ENCODE measurements at places on chromosomes 7 and 10.

GRCh38 chr7:114540291-114540690 lies 125.7 kb downstream of the FOXP2 start:
- DNase-seq, result no peak

GRCh38 chr7:4700577-4701235 lies 18.6 kb downstream of the FOXK1 start:
- no peak for DNase-seq

DNA sequence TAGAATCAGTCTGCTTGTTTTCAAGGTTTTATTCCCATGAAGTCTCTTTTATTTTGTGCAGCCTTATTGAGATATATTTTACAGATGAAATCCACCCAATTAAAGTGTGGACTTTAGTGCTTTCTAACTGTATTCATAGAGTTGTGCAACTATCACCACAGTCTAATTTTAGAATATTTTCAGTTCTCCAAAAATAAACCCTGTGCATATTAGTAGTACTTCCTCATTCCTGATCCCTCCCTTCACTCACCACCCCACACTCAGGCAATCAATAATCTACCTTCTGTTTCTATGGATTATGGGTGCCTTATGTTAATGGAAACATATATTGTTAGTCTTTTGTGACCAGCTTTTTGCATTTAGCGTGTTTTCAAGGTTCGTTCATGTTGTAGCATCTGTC lies 185.7 kb upstream of the TMEM72 start:
- DNase-seq, result no peak

GRCh38 chr7:36692456-36692855 lies 31.8 kb downstream of the AOAH start:
- DNase-seq, result no peak

DNA sequence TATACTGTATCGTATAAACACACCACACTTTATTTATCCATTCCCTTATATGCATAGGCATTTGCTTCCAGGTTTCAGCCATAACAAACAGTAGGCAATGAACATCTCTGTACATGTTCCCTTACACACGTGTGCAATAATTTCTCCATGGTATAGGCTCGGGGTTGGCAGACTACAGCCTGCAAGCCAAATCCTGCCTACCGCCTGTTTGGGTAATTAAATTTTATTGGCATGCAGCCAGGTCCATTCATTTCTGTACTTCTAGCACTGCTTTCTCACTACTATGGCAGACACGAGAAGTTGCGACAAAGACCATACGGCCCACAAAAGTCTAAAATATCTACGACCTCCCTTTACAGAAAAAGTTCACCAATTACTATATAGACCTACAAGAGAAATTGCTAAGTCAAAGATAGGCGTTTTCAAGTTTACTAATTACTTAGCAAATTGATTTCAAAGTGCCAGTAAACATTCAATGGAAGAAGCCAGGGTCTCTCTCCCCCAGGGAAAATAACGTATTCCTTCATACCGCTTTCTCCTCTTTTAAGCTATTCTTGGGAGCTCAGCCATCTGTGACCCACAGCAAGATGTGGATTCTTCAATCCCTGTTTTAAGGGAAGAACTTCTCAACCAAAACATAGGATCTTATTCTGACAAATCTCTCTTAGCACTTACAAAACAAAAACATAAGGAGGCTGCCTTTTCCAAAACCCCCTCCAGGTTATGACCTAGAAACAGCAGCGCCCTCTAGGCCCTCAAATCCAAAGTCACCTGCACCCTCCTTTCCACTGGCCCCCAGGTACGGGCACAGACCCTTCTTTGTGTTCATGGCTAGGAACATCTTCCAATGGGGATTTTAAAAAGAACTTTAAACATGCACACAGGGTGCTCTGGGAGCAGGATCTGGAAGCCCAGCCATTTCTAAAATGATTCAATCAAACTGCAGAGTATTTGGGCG lies 100.5 kb downstream of the FGFR2 start:
- DNase-seq, result no peak

GRCh38 chr10:77160679-77161078 lies 476.9 kb downstream of the KCNMA1 start:
- no peak for DNase-seq

- DNase-seq, result no peak
Observed at GRCh38 chr7:43590862-43591557, 8.1 kb downstream of the STK17A start.

GRCh38 chr10:96333101-96333500 lies 25.7 kb downstream of the OPALIN start:
- no peak for DNase-seq

GRCh38 chr10:96747734-96748550 lies 27.6 kb upstream of the PIK3AP1 start:
- no peak for DNase-seq

- DNase-seq, result no peak
Observed at GRCh38 chr10:125661941-125662515, 20.9 kb downstream of the TEX36 start.

- DNase-seq, result no peak
Observed at GRCh38 chr10:98323221-98324164, 55.5 kb upstream of the LOXL4 start.
